OCI-LY7 (cell line): ENCODE measurements at places on chromosomes 11 and 22. TPM values are rescaled to one million over a fixed set of nuclear protein-coding genes. Genes with fewer than 3 reads are reported as not detected.
A peak's percentile ranks its signal among the peaks of the same experiment; 100 is the strongest.

DNA sequence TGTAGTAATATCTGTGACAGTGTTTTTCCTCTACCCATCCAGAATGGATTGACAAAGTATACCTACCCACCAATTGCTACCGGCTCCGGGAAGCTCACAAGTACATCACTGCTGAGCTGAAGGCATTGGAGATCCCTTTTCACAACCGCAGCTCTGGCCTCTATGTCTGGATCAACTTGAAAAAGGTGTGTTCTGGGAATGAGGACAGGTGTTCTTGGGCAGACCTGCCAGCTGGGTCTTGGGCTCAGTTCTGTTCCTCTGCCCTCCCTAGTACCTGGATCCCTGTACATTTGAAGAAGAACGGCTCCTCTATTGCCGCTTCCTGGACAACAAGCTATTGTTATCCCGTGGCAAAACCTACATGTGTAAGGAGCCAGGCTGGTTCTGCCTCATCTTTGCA lies 7.8 kb upstream of the ACCS start:
- no peak for DNase-seq

GRCh38 chr11:121347813-121348212 lies 55.2 kb downstream of the SC5D start:
- no peak for DNase-seq

Gene SC5D
- total RNA-seq: 42.7 and 43.3 TPM in 2 replicates

GRCh38 chr11:119533921-119534736 lies 111.2 kb upstream of the THY1 start:
- peak; percentile 48 for DNase-seq

Gene GTSE1
- total RNA-seq: 109 and 114 TPM in 2 replicates
